ENCODE measurements at places on chromosomes 12 and 14.

GRCh38 chr14:67371247-67372148 is 11.4 kb downstream of the EIF2S1 start:
- DNase-seq = no peak

- no peak for DNase-seq
Measured at GRCh38 chr12:44827832-44828438, 48.2 kb downstream of the NELL2 start.

- no peak for DNase-seq
Measured at GRCh38 chr12:570435-570920, 92.8 kb downstream of the NINJ2 start.

DNA sequence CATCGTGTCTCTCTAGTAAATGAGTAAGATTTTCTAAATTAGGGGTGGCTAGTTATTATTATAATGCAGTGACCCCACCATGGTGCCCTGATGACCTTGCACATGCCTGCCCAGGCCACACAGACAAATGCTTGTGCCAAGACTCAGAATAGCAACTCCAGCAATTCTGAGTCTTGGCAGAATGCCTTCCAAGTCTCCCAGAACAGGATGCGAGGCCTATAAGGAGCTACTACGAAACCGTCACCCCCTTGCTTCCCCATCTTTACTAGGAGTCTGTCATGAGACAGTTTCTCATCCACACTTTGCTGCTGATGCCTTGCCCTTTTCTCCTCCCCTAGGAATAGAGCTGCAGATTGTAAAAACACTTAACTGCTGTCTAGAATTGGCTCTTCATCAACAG is 559.9 kb downstream of the TRHDE start:
- DNase-seq = no peak

GRCh38 chr12:12881151-12881909 is 10.0 kb upstream of the GPRC5A start:
- DNase-seq = no peak

DNA sequence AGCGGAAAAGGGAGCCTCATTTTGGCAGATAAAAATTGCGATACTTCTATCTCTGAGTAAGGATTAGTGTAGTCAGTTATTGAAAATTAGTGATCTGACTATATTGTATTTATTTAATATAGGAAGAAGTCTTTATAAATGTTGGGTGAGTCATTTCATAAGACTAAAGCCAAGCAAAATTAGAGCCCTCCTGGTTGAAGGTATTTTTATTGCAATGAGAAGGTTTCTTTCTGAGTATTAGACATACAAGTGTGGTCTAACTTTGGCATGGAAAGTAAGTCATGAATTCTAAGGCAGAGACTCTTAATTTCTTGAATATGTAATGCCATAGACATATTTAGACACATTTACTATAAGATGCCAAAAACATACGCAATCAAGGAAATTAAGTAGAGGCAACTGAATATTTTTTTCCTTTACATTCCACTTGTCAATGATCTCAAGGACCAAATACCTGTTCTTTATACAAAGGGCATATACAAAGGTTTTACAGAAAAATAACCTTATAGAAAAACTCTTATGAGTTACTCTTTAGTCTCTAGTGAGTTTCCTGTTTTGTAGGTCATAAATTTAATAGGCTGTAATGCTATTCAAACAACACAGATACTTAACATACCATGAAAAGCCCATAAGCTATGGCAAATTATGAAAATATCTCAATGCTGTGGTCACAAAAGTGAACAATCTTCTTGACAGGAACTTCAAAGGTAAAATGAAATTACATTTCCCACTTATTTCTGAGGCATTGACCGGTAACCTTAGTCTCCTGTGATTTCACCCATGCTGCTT is 156.6 kb upstream of the BTG1 start:
- no peak for DNase-seq
